GM23248 (cell line): ENCODE measurements at places on chromosomes 7 and 10.

- DNase-seq: no peak
Measured at GRCh38 chr7:16724344-16724743, 29.2 kb upstream of the TSPAN13 start.

- peak; percentile 14 for DNase-seq
Measured at GRCh38 chr7:20359341-20359963, 28.8 kb downstream of the ITGB8 start.

GRCh38 chr10:46255801-46256747 is 30.7 kb upstream of the ANTXRL start:
- peak; percentile 43 for DNase-seq

DNA sequence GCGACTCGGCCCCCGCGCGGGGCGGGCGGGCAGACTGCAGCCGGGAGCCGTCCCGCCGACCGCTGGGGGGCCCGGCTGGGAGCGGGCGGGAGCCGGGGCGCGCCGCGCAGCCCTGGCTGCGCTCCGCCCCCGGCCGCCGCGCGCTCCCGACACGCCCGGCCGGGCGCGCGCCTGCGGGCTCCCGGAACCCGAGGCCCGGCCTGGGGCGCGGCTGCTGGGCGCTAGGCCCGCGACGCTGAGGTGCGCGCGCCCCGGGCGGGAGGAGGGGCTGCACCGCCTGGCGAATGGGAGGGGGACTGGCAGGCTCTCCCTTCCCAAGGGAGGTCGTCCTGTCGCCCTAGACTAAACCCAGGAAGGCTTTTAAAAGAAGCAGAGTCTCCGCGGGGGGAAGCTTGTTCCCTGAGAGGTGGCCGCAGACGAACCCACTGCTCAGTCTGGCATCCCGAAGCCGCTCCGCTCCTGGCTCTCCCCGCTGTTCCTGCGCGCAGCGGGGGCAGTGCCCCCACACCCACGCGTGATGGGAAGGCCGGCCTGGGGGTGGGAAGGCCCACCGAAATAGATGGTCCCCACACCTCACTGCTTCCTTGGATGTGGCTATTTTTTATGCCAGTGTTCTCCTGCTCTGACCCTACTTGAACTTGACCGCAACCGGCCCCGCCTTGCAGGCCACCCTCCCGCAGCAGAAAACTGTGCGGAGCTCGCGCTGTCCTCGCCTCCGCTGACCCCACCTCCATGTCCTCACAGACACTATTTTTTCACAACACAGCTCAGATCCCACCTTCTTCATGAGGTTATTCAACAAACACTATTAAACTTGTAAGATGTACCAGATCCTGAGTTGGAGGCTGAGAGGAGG is at the start of gene VOPP1:
TSS of gene VOPP1 (minus strand) at position 125 of the 856 bp plus-strand sequence. CDS start 178 bp downstream, outside the sequence.
- peak; percentile 90 for DNase-seq

GRCh38 chr7:100221231-100221718 is 1.5 kb downstream of the PVRIG start:
- DNase-seq: no peak

GRCh38 chr7:1663223-1663622 is 6.9 kb upstream of the ELFN1 start:
- DNase-seq: no peak
